ENCODE measurements at places on chromosomes 5 and 9. TPM values are rescaled to one million over a fixed set of nuclear protein-coding genes. Genes with fewer than 3 reads are reported as not detected.
A peak's percentile ranks its signal among the peaks of the same experiment; 100 is the strongest.

The DMGDH gene
- not detected for total RNA-seq

The HMCN2 gene
- not detected for total RNA-seq

- DNase-seq: peak; percentile 83
Measured at GRCh38 chr5:74632947-74633356, 7.6 kb downstream of the ENC1 start.

GRCh38 chr5:171409164-171410136, 10.0 kb upstream of the FGF18 start:
- no peak for DNase-seq

- no peak for DNase-seq
Measured at GRCh38 chr5:16805486-16805885, 130.6 kb downstream of the MYO10 start.

DNA sequence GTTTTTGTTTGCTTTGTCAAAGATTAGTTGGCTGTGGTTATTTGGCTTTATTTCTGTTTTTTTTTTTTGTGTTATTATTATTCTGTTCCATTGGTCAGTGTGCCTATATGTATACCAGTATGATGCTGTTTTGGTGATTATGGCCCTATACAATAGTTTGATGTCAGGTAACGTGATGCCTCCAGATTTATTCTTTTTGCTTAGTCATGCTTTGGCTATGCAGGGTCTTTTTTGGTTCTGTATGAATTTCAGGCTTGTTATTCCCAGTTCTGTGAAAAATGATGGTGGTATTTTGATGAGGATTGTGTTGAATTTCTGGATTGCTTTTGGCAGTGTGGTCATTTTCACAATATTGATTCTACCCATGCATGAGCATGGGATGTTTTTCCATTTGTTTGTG, 312.8 kb downstream of the TAF11L14 start:
- no peak for DNase-seq

- DNase-seq: no peak
Measured at GRCh38 chr9:89744730-89745129, 139.9 kb downstream of the GADD45G start.

DNA sequence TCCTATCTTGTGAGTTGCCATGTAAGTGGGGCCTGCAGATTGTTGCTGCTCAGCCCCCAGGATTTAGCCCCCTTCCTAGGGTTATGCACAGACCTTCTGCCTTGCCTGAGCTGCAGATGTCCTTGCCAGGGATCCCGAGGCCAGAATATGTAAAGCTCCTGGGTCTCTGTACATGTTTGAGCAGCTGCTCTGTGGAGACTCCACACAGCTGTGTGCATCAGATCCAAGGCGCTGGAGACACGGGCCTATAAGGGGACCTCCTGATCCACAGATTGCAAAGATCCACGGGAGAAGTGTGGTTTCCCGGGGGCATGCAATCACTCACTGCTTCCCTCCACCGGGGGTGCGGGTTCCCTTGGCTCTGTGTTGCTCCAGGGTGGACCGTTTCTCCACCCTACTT, 28.9 kb downstream of the TAF11L14 start:
- no peak for DNase-seq
